ENCODE measurements at places on chromosomes 12 and 14.
A peak's percentile ranks its signal among the peaks of the same experiment; 100 is the strongest.

- no peak for DNase-seq
These were observed 588.3 kb downstream of the SLC16A7 start for GRCh38 chr12:60184096-60184495.

GRCh38 chr14:44940944-44941343, 20.8 kb downstream of the KLHL28 start:
- DNase-seq, result no peak

- no peak for DNase-seq
These were observed 128.5 kb downstream of the KIF26A start for GRCh38 chr14:104266631-104267575.

- DNase-seq, result no peak
These were observed 941 bp upstream of the STAB2 start for GRCh38 chr12:103586132-103586531.

- DNase-seq, result no peak
These were observed 6.4 kb downstream of the PDE1B start for GRCh38 chr12:54555670-54556257.

DNA sequence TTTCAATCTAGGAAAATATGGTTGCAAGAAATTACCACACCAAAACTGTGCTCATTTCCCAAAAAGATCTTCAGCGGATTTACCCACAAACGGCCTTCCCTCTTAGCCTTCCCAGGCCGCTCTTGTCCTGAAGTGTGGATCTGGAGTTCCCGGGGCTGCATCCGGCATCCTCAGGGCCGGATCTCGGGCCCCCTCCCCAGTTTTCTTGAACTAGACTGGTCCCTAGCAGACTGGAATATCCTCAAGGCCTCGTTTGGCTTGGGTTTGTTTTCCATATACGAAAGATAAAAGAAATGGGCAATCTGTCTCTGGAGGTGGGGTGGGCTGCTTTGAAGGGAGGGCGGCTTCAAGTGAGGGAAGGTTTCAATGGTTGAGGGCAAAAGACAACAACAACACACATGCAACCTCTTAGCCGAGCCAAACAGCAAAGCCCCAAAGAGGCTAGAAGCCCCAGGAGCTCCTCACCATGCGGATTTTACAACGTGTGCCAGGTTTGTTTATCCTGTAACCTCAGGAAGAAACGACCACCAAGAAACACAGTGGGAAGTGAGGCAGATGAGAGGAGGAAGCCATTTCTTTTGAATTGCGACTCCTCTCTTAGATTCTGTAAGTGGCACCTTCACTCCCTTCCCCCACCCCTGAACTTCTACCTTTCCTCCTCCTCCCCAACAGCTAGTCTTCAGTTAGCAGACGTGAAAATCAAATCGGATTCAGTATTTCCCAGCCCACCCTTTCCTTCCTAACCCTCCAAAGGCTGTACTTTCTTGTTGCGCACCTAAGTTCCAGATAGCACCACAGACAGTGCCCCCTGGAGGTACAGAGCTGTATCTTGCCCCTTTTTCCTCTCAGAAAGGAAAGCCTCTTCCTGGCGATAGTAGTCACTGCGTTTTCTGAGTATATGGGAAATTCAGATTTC, 2.6 kb downstream of the MYF6 start:
- no peak for DNase-seq

- no peak for DNase-seq
These were observed 54.3 kb upstream of the FBRSL1 start for GRCh38 chr12:132435486-132436187.

DNA sequence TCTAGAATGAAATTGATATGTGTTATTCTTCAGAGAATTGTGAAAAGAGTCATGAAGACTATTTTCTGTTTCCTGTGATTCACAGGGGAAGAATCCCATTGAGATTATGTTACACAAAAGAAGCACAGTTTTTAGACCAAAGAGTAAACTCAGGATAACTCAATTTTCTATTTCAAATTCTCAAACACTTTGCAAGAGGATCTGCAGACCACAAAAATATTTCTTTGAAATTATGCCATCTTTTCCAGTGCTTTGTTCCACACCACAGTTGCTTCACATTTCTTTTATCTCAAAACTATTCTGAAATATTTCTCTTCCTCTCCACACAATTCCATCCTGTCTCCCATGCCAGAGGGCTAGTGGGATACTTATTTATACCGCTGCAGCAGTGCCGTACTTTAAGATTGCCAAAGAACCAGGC, 188.9 kb upstream of the FOXG1 start:
- no peak for DNase-seq

DNA sequence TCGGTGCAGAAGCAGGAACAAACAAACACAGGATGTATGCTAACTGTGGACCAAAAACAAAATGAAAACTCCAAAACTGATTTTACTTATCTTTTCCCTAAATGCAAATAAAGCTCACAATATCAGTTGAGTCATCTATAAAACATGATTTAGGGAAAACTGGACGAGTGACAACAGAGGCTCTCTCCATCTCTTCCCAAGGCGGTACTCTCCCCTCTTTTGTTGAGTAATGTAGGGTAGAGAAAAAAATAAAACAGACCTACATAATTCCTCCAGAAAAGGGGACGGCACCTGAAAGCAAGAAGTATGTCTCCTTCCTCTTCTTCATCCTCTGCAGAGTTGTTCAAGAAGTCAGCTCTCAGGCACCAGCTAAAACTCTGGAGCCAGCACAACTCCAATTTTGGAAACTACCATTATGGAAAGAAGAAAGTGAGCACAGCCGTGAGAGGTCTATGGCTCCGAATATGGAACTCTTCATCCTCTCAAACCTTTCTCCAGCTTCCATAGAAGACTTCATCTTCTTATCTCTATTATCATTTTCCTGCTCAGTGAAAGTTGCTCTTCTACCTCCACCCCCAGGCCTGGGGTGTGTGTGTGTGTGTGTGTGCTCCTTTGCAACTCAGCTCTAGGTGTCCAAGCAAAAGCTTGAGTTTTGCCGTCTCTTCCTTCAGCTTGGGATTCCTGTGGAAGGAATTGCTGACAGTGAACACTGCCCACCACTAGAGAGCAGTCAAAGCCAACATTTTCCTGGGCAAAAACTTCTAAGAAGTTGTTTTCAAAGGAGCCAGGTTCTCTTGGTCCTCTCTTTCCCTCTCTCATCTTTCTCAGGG, 155.4 kb downstream of the DIO2 start:
- peak; percentile 52 for DNase-seq

DNA sequence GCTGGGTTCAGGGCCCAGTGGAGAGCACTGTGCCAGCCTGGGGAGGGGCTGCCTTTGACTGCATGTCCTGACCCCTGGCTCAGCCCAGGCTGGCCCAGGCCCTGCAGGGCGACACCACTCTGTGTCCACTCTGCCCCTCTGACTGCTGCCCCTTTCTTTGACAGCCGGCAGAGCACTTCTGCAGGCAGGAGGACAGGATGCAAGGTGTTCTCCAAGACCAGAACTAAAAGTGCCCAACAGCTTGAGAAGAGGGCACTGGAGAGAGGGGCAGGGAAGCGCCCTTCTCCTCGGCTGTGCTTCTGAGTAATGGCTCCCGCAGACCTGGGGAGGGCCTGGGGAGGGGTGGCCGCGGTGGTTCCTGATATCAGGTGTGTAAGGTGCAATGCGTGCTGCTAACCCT, 72.7 kb downstream of the WDR20 start:
- DNase-seq, result no peak

DNA sequence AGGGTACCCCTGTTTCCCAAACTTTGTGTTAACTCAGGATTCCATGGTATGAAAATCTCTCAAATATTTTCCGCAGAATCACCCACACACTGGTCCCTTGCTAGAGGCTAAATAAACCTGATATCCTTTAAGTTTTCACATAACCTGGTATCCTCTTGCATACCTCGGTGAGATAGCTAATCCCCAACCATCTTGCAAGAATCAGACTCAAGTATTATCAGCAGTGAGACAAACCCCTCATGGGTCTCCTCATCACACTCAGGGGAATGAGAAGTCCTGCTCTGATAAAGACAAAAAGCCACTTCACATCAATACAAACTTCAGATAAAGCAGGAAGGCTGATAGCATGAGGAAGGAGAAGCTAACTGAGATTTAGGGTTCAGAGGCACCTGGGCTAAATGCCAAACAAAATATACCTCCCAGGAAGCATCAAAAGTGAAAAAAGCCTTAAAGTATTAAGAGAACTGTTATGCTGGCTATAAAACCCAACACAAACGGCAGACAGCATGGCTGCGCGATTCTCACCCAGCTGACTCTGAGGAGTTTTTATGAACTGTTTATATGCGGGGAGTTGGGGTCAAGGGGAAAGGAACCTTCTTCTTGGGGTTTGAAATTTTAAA, 96.5 kb downstream of the FOXN3 start:
- DNase-seq, result no peak

DNA sequence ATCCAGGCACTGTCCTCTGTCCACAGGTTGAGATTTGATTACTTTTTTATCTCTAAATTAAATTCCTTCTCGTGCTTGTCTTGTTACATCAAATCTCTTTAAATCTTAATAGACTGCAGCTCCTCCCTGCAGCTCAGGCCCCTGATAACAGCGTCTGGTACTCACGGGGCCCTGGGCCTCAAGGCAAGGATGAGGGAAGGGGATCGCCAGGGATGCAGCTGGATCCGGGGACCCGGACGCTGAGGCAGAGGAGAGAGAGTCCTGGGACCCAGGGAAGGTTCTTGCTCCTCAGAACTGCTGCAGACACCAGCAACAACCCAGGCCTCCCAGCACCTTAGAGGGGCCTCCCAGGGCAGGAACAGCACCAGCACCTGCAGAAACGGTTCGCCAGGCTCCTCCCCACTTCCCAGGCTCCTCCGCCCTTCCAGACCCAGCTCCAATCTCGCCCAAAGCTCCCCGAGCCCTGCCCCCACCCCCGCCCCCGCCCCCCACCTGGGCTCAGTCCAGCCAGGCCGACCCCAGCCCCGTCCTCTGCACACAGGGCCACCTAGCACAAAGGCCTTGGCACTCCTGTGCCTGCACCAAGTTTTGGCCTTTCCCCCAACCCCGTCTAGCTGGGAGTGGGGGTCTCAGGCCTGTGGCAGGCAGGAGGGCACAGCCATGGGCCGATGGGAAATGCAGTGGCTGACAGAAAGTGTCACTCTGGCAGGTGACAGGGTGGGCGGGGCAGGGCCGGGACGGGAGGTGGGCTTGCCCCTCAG, 60.3 kb upstream of the GALNT9 start:
- no peak for DNase-seq

- DNase-seq, result no peak
These were observed 22.3 kb downstream of the PPM1H start for GRCh38 chr12:62912644-62913043.

GRCh38 chr14:68479247-68479646, 313.6 kb downstream of the ZFP36L1 start:
- DNase-seq, result no peak

GRCh38 chr14:50107850-50108249, 8.5 kb downstream of the VCPKMT start:
- no peak for DNase-seq

DNA sequence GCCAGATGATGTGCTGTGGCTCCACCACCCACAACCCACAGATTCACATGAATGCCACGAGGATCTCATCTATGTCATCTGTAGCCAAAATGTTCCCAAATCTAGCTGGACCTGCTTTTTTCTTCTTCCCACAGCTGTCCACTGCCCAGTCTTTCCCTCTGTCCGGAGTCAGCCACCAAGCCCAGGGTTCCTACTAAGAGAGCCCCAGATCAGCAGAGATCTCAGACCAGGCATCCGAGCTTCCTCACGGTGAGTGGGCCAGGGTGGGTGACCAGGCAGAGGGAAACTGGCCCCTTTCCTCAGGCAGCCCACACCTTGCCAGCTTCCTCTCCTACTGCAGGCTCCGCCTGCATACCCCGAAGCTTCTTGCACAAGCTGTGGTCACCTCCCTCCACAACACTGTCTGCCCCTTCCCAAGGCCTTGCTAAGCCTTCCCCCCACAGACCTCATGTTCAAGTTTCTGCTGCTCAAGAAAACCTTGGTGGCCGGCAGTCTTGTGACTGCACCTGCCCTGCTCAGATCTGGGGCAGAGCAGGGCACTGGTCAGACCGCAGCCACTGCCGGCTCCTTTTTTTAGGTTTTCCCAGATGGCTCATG, 81.4 kb downstream of the ACTN1 start:
- DNase-seq, result no peak

DNA sequence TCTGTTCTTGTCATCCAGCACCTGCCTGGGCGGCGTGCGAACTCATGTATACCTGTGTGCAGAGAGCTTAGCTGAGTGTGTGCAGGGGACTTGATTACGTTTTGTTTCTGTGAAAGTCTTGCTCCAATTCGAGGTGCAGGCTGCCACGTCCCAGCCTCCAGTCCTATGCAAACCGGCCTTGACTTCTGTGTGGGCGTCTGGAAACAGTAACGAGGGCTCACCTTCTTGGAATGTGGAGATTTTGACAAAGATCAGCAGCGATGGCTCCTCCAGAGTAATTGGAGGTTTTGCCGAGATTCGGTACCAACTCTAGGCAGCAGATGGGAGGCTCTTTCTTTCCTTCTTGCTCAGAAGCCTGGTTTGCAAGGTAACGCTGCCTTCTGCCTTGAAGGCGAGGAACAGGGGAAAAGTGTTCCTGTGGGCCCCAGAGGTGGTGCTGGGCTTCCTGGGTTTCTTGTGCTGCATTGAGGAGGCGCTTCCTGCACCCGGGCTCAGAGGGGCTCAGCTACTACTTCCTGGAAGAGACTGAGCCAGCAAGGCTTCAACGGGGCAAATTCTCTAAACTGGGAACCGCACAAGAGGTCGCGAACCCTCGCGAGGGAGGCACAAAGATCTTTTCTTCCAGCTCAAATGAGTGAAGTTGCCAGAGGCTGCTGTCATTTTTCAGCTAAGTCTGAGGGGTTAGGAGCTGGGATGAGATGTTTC, 249.0 kb downstream of the AACS start:
- no peak for DNase-seq

DNA sequence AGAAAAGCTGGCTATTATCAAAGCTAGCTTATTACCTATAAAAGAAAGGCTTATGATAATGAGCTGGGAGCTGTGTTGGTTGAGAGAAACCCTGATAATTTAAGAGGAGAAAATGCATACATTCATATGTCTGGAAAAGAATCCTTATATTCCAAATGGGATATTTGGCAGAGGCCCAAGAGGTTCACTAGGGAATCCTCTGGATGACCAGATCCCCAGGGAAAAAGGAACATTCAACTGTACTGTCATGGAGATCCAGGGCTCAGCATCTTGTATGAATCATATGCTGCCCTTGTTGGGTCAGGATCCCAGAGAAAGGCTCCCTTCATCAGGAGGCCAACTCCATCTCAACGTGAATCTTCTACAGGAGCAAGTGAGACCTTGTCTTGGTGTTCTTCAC, 16.6 kb upstream of the FBXO34 start:
- DNase-seq, result no peak

DNA sequence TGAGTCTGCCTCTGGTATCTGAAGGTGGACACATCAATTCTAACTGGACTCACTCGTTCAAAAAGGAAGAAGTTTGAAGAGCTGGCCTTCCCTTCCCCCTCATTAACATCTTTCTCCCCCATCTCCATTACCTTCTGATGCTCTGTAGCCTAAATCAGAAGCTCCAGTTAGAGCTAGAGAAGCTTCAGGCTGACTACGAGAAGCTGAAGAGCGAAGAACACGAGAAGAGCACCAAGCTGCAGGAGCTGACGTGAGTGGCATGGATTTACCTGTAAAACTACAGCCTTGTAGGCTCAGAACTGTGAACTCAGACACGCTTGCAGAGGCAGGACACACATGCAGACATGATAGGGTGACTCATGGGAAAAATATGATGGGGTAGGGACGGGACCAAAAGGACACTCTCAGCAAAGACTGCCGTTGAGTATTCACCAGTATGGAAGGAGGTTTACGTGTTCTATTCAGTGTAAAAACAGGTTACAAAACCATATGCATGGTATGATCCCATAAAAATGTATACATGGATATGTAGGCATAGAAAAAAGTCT, 14.3 kb upstream of the PIP4K2C start:
- DNase-seq, result peak; percentile 80

Measured in SW480 (cell line).